ENCODE measurements at places on chromosomes 1 and 21.

- DNase-seq, result no peak
These were observed 45.4 kb downstream of the SKI start for GRCh38 chr1:2273401-2274090.

DNA sequence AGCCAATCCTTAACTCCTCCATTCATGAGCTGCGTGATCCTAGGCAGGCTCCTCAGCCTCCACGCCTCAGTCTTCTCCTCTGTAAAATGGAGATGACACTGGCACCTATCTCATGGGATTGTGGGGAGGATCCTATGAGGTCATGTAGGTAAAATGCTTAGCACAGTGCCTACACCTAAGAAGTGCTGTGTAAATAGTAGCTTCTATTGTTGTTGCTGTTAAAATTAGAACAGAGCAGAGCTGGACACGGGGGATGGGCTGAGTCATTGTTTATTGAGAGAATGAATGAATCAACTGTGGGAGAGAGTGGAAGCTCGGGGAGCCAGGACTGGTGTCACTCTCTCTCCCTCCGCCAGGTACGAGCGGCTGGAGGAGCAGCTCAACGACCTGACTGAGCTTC lies 43.0 kb downstream of the TMCC2 start:
- DNase-seq, result no peak

DNA sequence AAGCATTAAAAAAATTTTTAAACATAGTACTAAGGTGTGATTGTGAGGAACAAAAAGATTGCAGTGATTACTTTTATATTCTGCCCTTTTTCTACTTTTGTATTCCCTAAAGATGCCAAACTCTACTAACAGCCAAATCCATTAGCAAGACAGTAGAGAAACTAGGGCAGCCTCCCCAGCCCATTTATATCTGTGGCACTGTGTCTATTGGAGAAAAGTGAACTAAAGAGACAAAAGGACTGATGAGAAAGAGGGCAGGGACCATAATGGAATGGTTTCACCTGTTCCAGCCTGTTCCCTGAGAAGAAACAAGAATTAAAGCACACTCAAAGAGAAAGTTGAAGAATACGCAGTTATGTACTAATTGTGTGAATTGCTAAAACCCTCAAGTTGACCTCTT lies 56.6 kb downstream of the ATG4C start:
- no peak for DNase-seq

DNA sequence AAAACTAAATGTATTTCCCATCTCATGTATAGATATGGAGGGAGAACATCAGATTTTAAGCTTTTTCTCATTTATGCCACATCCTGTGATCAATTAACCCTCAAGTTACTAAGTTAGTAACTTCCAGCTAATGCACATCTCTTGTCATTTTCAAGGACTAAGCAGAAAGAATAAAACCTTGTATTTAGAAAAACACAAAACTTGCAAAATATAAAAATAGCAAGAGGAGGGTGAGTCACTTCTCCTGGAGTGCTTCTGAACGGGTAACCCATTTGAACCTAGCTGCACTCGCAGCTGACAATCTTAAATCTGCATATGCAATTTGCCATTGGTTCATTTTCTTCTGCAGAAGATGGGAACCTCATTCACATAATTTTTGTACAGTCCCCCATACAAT lies 500.5 kb downstream of the SETD4 start:
- peak; percentile 71 for DNase-seq

DNA sequence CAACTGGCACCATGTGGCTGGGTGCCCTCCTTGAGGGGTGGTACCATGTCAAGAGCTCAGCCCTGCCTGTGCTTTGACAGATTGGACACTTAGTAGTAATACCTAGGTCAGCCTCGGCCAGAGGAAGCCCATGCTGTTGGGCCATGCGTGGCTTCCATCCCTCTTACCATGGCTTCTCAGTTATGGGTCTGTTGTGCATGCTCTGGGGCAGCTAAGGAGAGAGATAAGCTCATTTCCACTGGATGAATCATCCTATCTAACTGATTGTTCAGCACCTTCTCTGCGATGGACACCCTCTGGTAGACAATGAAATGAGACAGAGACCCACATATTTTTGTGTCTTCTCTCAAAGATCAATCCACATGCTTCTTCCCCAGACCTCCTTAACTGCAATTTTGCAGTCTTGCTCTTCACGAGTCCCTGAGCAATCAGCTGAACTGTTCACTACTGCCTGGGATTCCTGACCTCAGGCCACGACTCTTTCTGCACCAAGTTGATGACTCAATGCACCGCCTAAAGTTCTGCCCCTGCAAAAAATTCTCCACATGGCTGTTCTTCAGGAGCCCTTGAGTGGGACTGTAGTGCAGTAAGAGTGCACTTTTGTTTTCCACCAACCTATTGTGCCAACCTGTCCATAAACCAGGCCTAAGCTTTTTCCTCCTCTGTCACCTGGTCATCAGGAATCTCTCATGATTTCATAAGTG lies 6.9 kb upstream of the TRIM62 start:
- DNase-seq, result no peak

GRCh38 chr1:53327182-53327913 lies 522 bp downstream of the LRP8 start:
- DNase-seq, result peak; percentile 20

All from astrocyte of the spinal cord (primary cell).